ENCODE measurements at places on chromosomes 6 and 20.

DNA sequence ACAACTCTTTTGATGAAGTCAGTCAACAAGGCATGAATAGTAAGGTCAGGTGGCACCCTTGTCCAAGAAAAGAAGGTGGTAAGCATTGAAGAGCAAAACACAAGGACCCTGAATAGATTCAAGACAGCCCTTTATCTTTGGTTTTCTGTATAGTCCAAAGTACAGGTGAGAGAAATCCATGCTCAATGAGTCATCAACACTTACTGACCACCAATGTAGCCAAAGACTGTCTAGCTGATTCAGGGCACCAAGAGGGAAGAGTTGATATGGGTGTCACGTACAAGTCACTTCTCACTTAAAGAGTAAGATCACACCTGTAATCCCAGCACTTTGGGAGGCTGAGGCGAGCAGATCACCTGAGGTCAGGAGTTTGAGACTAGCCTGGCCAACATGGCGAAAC, 528.3 kb downstream of the CD83 start:
- no peak for DNase-seq

- DNase-seq, result peak; percentile 56
These were observed 10.1 kb downstream of the EZR start for GRCh38 chr6:158808941-158809678.

DNA sequence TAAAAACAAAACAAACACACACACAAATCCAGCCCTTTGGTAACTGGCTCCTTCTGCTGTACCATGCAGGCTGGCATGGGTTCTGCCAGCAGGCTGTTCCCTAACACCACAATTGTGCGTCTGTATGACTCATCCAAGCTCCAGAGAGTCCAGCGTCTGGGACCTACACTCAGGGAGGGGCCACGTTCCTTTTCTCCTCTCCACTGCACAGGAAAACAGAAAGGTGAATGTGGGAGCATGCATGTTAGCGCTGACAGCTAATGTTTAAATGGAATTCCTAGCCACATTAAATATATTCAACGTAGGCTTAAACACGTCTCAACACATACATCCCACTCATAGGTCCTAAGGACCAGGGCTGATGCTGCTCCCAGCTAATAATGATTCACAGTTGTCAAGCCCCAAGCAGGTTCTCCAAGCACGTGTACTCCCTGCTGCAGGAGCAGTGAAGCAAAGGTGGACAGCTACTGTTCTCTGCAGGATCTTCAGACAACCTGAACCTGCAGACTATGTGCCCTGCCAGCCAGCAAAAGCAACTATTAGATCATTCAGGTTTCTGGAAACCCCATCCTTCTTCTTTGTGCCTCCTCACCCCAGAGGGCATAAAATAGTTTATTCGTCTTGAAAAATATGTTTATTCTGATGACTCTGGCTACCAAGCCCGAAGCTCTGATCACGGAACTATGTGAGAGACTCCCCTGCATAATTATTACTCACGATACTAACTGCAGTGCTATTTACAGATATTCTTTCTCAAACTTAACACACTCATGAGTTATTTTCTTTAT, 20.9 kb downstream of the MAP1LC3A start:
- DNase-seq, result no peak

DNA sequence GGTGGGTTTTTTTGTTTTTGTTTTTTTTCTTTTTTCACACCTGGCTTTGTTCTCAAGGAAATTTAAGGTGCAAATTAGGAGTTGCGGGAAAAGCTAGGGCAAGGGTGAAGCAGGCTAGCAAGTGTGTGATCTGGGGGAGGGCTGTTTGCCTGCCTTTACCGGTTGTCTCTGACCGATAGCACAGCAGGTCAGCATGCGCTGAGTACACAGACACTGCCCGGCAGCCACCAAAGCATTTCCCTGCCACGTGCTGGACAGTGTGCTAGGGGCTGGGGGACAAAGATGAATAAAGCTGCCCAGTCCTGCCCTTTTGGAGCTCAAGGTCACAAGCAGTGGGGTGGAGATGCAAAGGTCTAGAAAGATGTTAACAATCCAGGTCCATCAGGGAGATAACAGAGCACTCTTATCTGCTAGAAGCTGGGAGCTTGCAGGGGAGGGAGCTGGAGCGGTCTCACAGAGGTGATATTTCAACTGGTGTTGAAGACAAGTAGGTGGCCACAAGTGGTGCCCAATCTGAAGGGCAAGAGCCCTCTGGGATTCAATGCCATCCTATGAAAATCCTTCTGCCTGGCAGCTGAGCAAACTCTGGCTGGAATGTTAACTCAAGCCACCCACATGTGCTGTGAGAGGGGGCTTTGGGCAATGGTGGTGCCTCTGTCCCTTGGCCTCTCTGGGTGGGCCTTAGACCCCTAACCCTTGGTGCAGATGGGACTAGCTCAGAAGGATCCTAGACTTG, 24.5 kb downstream of the TTBK1 start:
- DNase-seq, result no peak

DNA sequence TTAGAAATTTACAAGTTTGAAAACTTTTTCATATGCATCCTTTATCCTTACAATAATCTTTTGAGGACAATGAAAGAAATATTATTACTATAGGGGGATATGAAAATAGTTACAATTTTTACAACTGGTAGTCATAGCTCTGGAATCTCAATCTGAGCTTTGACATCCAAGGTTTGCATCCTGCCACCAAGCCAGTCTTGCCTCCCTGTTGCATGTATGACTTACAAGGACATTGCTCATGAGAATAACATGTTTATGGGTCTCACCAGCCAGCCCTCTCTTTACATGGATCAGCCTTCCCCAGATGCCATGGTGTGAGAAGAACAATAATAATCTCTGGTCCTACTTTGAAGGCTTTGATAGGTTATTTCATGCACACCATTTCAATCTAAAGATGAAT, 67.5 kb downstream of the THEMIS start:
- DNase-seq, result no peak

DNA sequence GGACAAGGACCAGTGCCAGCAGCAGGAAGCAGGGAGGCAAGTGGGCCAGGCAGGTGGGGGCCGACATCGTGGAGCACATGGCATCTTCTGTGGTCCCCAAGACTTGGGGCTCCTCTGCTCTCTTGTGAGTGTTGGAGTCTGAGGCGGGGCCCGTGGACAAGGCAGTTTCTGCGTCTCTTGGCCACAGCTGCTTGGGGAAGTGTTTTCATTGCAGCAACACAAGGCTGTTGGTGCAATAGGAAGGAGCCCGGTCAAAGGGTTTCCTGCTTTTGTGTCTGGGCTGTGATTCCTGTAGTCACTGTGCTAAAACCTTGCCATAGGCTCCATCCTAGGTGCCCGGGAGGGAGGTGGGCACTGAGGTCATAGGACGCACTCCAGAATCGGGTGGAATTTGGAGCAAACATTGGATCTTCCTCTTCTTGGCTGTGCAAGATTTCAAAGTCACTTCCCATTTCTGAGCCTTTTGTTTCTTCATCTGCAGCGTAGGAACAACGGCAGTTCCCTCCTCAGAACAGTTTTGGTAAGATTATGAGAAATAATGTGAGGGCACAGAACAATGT, at the start of gene SIRPB2:
SIRPB2 (minus strand) TSS at position 140 of the 560 bp plus-strand sequence; CDS start at position 79, 61 bp downstream.
- DNase-seq, result no peak

DNA sequence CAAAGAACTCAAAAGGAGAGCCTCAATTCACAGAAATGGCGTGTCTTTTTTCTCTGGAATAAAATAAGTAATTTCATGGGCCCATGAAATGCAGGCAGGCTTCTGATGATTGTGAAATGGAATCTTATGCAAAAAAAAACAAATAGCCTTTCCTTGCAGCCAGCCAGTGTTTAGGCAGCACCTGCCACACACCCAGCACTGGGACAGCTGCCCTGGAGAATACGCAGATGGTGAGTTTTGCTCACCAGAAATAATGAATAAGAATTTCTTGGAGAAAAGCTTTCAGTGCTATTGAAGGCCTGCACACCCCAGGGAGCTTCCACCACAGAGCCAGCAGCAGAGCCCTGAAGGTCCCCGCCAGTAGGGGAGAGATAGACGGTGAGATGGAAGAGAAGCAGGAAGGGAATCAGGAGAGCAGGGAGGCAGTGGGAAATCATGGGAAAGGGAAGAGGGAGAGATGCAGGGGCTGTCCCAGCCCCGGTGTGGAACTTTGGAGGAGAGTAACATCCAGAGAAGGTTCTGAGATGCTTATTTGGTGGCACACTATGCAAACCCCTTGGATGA, 54.9 kb downstream of the PXDC1 start:
- DNase-seq, result no peak

GRCh38 chr6:1686117-1687098, 76.7 kb downstream of the FOXC1 start:
- DNase-seq, result no peak

Data from CD4-positive, alpha-beta memory T cell (primary cell).